ENCODE measurements at places on chromosomes 7 and 10.

- no peak for DNase-seq
Observed at GRCh38 chr7:103772171-103772773, 217.2 kb downstream of the RELN start.

GRCh38 chr10:12340937-12341336 is 8.4 kb upstream of the CAMK1D start:
- no peak for DNase-seq

DNA sequence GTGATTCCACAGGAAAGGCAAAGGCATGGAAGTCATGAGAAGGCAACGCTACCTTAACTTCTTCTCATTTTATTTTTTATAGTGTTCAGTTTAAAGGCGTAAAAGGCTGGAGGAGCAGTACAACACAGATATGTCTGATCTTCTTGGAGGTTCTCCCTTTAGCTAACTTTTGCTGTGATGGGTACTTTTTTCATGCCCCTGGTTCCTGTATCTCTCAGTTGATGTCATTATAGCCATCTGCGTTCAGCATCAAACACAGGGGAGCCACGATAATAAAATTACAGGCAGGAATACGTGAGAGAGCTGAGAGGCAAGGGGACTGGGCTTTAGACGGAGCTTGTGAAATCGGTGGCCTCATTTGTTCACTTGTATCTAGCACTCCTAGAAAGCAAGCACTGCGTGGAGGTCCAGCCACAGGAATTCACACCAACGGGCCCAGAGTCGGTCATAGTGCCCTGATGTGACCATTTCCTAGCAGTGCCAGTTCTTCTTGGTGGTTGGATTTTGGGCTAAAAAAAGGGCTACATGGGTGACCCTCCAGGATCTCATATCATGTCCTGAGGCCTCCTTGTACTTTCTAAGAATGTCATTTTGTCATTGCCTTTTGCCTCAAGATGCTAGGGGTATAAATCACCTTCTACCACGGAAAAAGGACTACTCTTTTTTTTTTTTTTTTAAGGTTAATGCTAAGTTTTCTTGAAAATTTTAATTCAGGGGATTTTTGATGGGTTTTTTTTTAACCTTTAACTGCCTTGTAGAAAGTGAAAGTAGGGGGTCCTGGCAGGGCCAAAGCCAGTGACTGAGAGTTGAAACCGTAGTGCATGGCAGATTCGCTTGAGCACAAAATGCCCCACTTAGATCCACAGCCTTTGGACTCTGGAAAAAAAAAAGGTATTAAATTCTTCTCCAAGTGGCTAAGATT is 191.5 kb downstream of the CELF2 start:
- no peak for DNase-seq

- DNase-seq, result no peak
Observed at GRCh38 chr10:58897236-58897635, 279.2 kb upstream of the PHYHIPL start.

GRCh38 chr10:14554091-14554490 is 220.6 kb downstream of the FAM107B start:
- no peak for DNase-seq

GRCh38 chr7:112937651-112938415 is 147.6 kb upstream of the TMEM168 start:
- no peak for DNase-seq

DNA sequence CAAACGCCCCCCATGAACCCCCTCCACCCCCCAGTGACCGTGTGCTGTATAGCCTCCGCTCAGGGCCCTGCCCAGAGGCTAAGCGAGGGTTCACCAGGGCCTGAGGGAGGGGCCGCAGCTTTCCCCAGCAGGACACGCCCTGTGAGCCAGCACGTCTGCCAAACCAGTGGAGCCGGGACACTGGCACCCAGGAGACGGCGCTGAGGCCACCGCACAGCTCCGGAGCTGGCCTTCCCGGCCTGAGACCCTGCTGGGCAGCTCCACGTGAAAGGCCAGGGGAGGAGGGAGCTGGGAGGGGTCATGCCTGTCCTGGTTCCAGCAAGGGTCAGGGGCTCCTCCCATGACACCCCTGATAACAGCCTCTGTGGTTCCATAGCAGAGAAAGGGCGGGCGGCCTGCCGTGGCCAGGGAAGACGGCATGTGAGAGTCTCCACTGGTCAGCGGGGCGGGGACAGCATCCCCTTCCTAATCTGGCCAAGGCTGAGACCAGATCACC is 278.3 kb downstream of the ELFN1 start:
- DNase-seq, result no peak

DNA sequence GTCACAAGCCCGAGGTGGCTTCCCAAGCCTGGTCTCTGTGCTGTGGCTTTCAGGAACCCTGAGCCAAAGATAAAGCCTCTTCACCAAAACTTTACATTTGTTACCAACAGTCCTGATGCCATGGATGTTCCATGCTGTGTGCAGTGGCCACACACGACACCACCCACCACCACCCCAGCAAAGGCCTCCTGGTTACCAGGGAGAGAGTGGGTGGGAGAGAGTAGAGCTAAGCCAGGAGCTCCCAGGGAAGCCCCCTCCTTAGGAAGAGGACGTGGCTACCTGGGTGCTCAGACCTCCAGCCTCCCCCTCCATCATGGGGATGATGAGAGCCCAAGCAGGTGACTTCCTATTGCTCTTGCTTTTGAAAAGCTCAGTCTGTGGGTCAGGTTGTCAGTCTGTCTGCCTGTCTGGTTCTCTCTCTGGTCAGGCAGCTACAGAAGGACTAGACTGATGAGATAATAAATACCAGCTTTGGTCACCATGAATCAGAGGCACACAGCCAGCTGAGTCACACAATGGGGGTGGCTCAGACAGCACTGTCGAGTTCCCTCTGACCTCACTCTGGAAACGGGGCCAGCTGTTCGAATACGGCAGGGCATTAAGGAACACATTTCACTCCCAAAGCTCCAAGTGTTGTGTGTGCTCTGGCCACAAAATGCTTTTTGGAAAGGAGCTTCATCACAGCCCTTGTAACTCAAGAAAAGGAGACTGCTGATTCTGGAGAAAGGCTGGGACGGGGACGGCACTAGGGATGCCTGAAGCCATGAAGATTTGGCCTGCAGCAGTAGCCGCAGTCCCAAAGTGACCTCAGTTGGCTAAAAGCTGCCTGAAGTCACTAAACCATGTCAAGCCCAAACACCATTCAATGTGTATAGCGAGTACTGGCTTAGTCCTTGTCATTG is 166.0 kb downstream of the FANK1 start:
- no peak for DNase-seq

- DNase-seq, result no peak
Observed at GRCh38 chr7:128708235-128708634, 30.9 kb upstream of the CALU start.

DNA sequence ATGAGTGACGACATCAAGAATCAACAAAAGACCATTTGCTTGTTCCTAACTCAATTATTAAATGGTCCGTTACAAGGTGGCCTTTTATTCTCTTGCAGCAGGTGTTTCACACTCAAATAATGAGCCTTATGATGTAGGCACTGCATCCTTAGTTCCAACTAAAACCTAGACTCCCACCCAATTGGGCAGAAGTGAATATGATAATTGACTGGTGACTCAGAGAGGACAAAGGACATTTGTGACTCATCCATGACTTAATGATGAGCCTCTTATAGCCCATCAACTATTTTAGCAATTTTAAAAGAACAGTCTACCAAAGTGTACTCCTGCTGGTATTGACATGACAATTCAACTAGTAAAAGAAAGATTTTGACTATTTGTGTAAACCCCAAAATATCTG is 1027.8 kb upstream of the PHF14 start:
- DNase-seq, result no peak

DNA sequence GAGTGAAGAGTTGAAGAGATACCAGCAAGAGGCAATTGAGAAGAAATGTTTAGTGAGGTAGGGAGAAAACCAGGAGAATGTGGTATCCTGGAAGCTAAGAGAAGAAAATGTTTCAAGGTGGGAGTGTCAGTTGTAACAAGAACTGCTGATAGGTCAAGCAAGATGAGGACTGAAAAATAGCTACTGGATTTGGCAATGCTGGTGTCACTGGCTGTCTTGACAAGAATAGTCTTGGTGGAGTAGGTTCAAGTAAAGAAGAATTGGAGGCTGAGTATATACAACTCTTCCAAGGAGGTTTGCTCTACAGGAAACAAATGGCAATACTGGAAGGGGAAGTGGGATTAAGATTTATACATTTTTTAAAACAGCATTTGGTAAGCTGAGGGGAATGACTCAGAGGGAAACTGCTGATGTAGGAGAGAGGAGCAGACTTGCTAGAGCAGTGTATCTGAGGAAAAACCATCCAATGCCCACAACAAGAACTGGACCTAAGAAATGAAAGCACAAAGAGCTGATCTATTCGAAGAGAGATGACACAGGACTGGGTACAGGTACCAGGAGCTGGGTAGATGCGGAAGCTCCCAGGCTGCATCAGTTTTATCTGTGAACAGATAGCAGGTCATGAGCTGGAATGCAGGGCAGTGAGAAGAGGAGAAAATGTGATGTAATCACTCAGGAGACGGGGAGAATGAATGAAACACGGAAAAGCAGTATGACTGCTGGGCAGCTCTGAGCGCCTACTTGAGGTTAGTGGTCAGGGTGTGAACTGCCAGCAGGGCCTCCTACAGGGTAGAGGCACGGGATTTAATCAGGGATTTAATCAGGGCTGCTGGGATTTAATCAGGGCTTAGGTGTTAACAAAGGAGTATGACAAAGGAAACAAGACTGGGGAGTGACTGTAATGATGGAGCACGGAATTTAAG is 34.5 kb downstream of the FAM25A start:
- no peak for DNase-seq

DNA sequence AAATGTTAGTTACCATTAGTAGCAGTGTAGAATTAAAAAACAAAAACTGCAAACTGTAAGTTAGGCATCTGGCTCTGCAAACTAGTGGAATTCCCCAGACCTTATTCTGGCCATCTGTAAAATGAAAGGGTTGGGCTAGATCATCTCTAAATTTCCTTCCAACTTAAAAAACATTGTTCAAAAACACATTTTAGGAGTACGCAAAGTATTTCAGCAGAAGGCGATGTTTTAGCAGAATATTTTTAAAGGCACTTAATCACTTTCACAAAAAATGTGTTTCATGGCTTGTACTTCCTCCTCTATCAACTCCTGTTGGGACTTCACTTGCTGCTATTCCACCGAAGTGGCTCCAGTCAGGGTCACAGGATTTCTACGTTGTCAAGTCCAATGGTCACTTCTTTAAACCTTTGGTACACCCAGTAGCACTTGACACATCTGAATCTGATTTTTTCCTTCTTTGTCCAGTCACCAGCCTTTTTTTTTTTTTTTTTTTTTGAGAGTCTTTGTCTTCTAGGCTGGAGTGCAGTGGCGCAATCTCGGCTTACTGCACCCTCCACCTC is 169.0 kb downstream of the AHR start:
- DNase-seq, result no peak

DNA sequence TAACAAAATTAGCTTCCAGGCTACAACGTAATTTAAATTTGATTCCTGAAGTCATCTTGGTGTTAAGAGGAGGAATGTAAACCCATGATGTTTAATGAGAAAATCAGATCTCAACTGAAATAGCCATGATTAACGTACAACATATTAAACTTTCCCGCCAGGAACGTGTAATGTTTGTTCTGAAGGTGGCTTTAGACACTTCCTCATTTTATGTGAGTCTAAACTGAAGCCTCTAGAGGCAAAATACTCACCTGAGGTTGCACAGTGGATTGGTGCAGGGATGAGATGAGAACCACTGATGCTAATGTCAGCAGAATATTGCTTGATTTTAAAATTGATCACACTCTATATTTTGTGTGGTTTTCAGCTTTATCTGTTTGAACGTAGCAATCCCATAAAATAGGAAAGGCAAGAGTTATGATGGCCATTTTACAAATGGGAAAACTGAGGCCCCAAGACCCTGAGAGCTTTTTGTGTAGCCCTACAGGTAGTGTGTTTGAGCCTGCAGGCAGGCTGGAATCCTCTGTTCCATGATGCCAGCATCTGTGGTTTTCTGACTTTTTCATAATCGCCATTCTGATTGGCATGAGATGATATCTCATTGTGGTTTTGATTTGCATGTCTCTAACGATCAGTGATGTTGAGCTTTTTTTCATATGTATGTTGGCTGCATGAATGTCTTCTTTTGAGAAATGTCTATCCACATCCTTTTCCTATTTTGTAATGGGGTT is 243.7 kb upstream of the BMPER start:
- no peak for DNase-seq

DNA sequence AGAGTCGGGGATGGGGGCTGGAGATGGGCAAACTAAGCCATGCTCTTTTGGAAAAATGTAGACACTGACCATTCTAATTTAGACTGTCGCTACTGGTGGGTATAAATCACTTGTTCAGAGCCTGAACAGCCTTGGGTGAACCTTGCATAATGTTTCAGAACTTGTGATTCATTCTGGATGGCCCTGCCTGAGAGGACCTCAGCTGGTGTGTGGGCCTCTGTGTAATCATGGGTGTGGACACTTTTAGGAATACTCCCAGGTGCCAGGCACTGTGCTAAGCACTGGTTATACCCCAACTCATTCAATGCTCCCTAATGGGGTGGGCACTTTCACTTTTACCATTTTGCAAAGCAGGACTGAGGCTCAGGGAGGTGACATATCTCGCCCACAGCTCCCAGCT is 26.8 kb upstream of the TM9SF3 start:
- DNase-seq, result no peak

DNA sequence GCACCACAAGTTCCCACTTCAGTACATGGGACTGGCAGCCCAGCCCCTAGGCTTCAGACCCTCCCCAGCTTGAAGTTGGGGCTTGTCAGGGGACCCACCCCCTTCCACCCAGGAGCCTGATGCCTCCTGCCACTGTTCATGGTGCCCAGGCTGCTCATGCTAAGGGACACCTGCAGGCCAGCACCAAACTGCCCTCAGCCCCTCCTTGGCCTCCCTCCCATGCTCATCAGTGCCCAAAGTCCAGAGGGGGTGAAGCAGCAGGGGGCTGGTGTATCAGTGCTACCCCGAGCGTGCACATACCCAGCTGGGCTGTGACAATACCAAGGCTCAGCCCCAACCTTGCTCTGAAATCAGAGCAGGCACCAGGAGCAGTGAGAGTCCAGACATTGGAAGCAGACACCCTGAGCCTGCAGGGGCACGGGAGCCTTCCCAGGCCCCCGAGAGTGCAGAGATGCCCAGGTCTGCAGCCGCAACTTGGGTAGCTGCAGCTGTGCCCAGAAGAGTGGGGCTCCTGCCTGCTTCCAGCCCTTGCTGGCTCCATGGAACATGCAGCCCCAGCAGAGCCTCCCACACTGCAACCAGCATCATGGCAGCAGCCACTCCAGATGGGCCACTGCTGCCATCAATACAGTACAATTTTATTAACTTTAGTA is 79.0 kb downstream of the MTERF1 start:
- DNase-seq, result no peak

DNA sequence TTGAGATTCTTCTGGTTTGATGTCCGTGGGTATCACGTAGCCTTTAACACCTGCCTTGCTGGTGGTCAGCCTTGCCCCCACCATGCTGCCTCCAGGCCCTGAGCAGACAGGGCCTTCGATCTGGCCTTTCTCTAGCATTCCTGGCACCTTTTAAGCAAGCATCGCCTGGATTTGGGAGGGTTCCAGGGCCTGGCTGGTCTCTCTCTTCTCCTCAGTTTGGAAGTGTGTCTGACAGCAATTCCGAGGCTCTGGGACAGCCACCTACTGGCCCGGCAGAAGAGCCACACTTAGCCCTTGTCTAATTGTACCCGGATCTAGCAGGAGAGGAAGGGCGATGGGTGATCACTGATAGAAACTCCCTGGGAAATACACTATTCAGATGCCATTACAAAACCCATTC is 441.3 kb upstream of the MKI67 start:
- no peak for DNase-seq
